ENCODE measurements at places on chromosomes 11 and 22. TPM values are rescaled to one million over a fixed set of nuclear protein-coding genes. Genes with fewer than 3 reads are reported as not detected.

GRCh38 chr11:36743039-36743438, 145.0 kb upstream of the RAG2 start:
- DNase-seq = no peak

DNA sequence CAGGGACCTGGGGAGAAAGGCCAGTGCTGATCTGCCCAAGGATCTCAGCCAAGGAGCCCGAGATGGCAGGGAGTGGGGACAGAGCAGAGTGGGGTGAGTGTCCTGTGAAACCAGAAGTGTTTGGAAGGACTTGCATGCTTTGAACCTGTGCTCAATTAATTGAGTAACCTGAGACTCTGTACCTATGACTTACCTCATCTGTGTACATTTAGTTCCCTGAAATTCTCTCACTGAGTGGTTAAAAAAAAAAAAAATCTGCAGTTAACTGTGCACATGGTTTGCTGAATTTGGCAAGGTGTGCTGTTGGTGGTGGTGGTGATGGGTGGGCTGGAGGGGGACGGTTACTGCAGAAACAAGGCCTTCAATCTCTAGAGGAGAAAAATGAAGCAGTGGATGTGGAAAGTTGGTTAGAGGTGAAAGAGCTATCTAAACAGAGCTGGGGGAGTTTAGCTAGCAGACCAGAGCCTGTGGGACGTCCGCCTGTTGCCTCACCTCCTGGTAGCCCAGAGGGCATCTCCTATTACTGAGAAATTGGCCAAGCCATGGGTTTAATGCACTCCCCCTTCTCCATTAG, 8.3 kb upstream of the SORL1-AS1 start:
- DNase-seq = no peak

PLEKHB1 gene
- total RNA-seq = 8.7 TPM

DNA sequence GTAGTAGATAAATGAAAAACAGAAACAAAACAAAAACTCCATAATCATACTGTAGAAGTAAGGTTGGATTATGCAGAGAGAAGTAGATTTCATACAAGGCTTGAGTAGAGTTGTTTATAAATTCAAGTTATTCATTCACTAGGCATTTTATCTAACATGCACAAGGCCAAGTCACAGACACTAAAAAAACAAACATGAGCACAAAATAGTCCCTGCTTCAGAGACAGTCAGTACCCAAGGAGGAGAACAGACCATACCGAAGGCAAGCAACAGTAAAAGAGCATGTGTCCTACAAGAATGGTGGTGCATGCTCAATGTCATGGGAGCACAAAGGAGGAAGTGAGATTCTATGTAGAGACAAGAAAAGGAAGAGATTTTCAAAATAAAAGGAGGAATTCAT, 796.5 kb upstream of the LRRC4C start:
- no peak for DNase-seq

POTEH gene
- total RNA-seq = not detected

- DNase-seq = no peak
Measured at GRCh38 chr22:48894064-48894671, 933.5 kb downstream of the BRD1 start.

GRCh38 chr11:19614370-19614940, 98.2 kb upstream of the NAV2 start:
- no peak for DNase-seq

GRCh38 chr11:77580712-77581337, 8.9 kb upstream of the AQP11 start:
- no peak for DNase-seq

DNA sequence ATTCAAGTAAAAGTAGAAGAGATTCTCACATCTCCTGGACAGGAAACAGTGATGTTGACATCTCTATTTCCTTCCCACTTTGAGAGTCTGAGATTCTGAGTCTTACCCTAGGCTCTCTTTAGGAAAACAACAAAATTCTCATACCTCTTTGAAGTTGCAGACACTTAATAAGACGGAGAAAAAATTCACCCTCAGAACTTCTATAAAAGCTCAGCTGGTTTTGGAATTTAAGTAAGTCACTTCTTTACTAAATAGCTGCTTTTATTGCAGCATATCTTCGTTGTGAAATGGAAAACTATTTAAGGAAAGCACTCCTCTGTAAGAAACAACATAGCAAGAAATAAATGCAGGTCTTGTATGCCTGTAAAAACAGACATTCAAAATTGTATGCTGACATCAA, 79.1 kb downstream of the MSANTD4 start:
- DNase-seq = no peak

OR51B5 gene
- total RNA-seq = not detected

- DNase-seq = no peak
Measured at GRCh38 chr22:25072406-25072805, 119.9 kb downstream of the KIAA1671 start.

DNA sequence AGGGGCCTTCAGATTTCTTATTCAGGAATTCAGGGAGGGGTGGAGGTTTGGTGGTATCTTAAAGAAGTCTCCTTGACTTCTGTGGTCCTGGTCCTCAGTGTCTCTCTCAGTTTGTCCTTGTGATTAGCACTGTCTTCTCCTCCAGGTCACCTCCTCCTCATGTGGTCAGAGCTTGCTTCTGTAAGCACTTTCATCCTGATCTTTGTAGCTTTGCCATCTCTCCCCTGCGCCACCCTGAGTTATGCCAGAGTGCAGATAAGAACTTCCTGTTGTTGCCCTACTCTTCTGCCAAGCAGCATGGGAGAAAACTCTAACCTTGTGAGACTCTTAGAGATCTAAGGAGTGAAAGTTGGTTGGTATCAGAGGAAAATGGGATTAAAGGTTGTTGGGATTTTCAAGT, 30.9 kb downstream of the MICAL2 start:
- DNase-seq = no peak

BDNF gene
- total RNA-seq = 0.08 TPM

- DNase-seq = no peak
Measured at GRCh38 chr22:49677495-49677889, 150.2 kb downstream of the BRD1 start.

- no peak for DNase-seq
Measured at GRCh38 chr11:128501632-128502549, 85.5 kb downstream of the ETS1 start.

DNA sequence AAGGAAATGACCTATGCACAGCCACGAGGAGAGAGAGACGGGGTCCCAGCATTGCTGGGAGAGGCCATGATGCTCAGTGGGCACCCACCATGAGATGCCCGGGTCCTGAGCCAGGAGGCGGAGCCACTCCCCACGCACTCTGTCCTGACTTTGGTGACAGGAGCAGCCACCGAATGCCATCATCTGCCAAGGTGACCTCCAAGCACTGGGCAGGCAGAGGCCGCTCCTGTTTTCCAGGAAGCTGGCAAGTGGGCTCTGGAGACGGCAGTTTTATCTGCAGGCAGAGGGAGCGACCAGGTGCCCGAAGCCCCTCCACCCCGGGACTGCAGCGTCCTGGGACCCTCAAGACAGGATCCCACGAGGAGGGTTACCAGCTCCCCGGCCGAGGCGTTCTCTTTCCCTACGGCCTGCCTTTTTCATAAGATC, 453.9 kb downstream of the BRD1 start:
- no peak for DNase-seq

P4HA3 gene
- 0.28 TPM for total RNA-seq

DNA sequence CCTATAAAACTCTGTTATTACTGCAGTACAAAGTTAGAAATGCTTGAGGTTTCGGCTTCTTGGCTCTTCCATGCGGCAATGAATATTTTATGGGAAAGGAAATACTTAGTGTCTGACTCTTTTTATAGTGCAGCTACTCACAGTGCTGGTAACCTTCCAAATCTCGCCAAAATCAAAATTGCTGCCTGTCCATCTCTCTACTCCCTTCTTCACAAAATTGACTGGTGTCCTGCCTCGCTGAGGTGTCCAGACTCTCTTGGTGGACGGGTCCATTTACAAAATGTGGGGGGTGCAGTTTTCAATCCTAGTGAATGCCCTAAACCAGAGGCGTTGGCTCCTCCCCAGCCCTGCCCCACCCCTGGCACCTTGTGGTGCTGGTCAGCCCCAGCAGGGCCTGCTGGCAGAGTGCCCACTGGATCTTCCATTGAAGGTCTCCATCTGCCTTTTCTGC, 73.5 kb downstream of the ZBTB16 start:
- DNase-seq = peak; percentile 78

PDXP gene
- total RNA-seq = 13.0 TPM

CRYAB gene
- 5,216 TPM for total RNA-seq

OR51B4 gene
- not detected for total RNA-seq

DNA sequence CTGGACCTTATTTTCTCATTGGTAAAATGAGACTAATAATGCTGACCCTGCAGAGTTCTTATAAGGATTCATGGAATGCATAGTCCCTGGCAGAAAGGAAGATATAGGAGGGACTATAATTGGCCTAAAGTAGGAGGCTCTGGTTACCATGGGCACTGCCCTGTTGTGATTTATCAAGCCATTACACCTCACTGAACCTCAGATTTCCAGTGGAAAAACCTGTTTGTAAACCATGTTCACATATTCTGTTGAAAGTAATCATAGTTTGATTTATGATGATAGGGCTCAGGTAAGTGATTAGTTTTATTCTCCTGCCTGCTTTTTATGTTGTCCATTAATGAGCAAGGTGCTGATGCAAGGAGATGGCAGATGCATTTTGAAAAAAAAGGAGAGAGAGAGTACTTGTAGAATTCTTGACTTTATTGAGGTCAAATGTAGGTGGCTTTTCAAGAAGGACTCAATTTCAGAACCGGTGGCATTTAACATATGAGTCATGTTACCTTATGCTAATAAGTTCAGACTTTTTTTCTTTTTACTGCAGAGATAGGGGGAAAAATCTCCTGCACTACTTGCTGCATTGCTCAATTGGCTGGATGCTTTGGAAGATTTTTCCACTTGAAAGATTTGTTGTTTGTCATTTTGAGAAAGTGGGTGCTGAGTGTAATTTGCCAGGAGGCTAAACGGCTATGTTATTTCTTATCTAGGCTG, 14.6 kb downstream of the NF2 start:
- no peak for DNase-seq

GRCh38 chr11:77174559-77174958, 46.5 kb downstream of the MYO7A start:
- no peak for DNase-seq

- no peak for DNase-seq
Measured at GRCh38 chr22:49323751-49324415, 503.8 kb downstream of the BRD1 start.
